Fibroblast of the aortic adventitia (primary cell): ENCODE measurements at places on chromosomes 3 and 15. TPM values are rescaled to one million over a fixed set of nuclear protein-coding genes. Genes with fewer than 3 reads are reported as not detected.

SMCO1 gene
- not detected in 2 replicates for total RNA-seq

TNIK gene
- total RNA-seq: 21.5 and 24.2 TPM in 2 replicates

GABRR3 gene
- not detected in 2 replicates for total RNA-seq

CCR3 gene
- not detected in 2 replicates for total RNA-seq

ITPKA gene
- 1.4 and 1.8 TPM in 2 replicates for total RNA-seq

STRA6 gene
- 0.18 and 0.25 TPM in 2 replicates for total RNA-seq

SGO1 gene
- total RNA-seq: 0.90 and 14.5 TPM in 2 replicates

DNA sequence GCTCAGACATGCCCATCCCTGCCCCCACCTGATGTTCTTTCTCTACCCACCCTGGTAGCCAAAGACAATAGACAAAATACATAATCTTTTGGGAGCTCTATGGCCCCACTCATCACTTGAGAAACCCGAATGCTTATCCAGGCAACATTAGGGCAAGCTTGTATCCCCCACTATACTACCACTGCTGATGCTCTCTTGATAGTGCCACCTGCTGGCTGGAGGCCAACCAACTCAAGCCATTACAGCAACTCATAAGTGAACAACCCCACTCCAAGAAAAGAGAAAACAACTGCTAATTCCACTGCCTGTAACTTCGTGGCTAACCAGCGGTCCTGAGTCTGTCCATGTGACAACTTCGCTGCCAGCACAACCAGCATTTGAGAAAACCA, 342.5 kb upstream of the TGFBR2 start:
- DNase-seq: no peak

DNA sequence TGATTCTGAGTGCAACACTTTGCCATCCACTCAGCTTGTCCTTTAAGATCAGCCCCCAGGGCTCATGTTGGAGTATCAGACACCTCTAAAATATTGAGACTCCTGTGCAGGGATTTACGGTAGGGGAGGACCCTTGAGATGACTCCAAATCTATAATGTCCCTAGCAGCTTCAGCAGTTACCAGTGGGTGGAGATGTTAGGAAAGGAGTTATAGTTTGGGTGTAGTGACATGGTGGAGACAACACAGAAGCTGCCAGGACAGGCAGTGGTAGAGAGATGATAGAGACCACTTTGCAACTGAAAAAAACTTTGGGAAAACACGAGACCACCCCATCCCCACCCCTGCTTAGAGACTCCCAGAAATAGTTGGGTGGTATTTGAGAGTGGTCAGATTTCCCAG, 43.3 kb upstream of the GSK3B start:
- DNase-seq: no peak

DNA sequence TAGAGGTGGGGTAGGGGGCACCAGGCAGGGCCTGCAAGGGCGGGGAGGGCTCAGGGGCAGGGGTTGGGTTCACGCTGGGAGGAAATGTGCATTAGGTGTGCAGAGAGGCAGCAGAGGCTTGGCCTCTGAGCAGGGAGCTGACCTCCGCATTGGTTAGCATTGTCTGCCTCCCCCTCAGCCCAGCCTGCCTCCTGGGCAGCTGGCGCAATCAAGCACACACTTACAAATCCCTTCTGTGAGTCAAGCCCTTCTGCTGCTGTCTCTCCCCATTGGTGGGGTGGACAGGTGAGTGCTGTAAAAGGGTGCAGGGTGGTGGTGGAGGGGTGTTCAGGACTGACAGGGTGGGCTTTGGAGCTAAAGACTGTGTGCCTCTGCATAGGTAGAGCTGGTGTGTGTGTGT, 9.3 kb downstream of the LOXL1 start:
- DNase-seq: no peak

- DNase-seq: no peak
These were observed 230.5 kb upstream of the LRTM1 start for GRCh38 chr3:55158345-55158744.

GRCh38 chr3:42493798-42494151, 8.7 kb upstream of the VIPR1 start:
- no peak for DNase-seq

DNA sequence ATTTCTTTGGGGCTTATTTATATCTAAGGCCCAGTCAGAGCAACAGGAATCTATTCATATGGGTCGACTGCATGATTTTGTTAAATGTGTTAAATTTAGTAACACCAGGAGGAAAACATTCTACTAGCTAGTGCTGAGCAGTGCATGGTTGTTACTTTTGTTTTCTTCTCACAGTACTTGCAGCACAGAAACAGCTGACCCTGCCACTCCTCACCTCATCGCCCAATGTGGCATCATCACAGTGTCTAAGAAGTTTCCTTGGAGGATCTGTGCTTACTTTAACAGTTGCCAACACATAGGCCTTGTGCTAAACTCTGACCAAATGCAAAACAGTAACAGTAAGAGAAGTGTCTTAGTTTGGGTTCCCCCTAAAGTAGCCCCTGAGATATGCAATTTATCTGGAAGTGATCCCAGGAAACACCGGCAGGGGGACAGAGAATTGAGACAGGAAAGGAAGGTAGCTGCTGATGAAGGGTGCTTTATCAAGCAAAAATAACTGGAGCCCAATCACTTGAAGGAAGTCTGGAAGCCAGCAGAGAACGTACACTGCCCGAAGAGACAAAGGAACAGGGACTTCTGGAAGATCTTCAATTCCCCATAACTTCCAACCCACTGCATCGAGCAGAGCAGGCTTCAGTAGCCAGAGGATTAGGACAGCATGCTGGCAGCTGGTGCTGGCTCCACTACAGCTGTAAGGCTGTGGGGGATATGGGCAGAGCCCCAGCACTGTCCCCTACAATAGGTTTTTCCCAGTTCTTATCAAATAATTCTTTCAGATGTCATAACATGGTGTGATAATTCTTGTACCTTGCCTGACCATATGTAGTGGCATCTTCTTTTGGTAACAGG, 36.0 kb upstream of the ULK4 start:
- peak; percentile 37 for DNase-seq

DNA sequence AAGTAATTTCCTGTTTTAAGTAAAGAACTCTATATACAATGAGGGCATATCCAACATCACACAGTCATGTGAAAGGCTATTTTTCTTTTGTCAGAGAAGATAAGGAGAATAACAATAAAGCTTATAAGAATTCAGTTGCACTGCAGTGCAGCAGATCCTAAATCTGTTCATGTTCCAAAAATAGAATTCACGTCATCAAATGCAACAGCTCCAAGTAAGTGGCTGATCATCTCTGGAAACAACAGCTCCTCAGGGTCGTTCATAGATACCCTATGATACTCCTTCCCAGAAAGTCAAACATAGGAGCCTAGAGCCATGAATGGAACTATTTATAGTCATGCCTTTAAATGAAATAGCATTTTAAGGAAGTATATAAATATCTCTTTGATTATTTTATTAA, 100.2 kb downstream of the FMN1 start:
- peak; percentile 84 for DNase-seq

DNA sequence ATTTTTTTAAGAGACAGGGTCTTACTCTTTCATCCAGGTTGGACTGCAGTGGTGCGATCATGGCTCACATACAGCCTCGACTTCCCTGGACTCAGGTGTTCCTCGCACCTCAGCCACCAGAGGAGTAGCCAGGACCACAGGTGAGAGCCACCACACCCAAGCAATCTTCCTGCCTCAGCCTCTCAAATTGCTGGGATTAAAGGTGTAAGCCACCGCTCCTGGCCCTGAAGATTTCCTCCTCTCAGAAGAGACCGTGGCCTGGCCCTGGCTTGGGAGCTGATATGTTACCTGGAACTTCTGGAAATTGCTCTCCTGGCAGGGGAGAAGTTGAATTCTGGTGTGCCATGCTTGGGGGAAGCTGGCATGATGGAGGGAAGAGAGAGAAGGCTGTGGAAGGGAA, 36.2 kb downstream of the PPCDC start:
- DNase-seq: no peak

GRCh38 chr3:177932750-177933660, 603.2 kb upstream of the KCNMB2 start:
- DNase-seq: peak; percentile 86

DNA sequence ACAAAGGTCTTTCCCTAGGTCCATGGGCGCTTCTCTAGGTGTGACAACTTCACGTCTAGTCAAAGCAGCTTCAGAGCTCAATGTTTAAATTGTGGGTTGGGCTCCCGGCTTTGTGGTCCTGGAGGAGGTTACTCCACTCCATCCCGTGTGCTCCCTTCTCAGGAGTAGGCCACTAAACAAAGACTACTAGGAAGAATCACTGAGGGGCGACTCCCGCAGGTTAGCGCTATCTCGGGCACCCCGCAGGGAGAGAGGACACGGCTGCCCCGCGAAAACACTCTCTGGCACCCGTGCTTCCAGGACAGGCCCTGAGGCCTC, 500 bp downstream of the PARP6 start:
- DNase-seq: peak; percentile 26

GRCh38 chr3:159904455-159904854, 84.2 kb upstream of the IL12A start:
- no peak for DNase-seq

GRCh38 chr3:66139415-66139814, 81.4 kb upstream of the SLC25A26 start:
- no peak for DNase-seq

DNA sequence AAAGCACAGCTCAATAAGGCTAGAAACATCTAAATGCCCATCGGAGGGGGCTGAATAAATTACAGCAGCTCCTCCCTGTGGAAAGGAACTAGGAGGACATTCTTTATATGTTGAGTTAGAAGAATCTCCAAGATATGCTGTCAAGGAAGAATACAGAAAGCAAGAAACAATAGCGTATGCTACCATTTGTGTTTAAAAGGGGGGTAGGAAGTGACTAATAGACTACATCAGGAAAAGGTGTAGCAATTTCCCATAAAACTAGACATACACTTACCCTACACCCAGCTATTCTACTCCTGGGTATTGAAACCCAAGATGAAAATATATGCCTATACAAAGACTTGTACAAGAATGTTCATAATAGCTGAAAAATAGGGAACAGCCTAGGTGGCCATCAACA, 21.6 kb downstream of the SEC61A1 start:
- peak; percentile 56 for DNase-seq

- DNase-seq: no peak
These were observed 74.1 kb downstream of the MME start for GRCh38 chr3:155154255-155154654.

GRCh38 chr15:44956388-44956787, at the start of gene TERB2:
TERB2 (plus strand) TSS chr15:44956687; CDS start chr15:44956719, 32 bp downstream.
- DNase-seq: no peak

DNA sequence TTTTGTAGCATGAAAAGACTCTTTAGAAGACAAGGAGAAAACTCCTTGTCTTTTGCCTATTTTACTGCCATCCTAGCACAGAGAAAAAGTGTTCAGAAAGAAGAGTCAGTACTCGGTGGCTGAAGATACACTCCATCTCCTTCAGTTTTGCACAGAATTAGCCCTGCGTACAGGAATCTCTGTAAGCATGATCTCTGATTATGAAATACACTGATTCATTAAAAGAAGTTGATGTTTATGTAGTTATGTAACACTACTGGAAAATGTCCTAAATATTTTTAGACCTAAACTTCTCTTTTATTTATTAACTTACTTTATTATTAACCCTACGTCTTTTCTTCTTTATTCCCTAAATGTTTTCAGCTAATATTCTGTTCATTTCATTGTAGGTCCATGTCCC, 138.4 kb downstream of the LEKR1 start:
- DNase-seq: peak; percentile 14
